ENCODE measurements at places on chromosomes 1 and 21.

GRCh38 chr1:109802136-109802900 lies 38.6 kb upstream of the EPS8L3 start:
- DNase-seq: peak; percentile 54
- H3K27me3 ChIP-seq: no peaks in the 10 kb centered on the region
- peaks cover 53% of the 10 kb centered on the region for H3K4me1 ChIP-seq
- H3K27ac ChIP-seq: peak overlapping the region; percentile 91

- H3K36me3 ChIP-seq: peaks cover 16% of the 10 kb centered on the region
- H3K4me1 ChIP-seq: peaks cover 12% of the 10 kb centered on the region
- DNase-seq: no peak
Measured at GRCh38 chr1:203751051-203751450, 13.9 kb upstream of the LAX1 start.

GRCh38 chr1:201084295-201084694 lies 27.9 kb downstream of the CACNA1S start:
- no peak for DNase-seq
- peaks cover 32% of the 10 kb centered on the region for H3K27me3 ChIP-seq
- H3K36me3 ChIP-seq: peaks cover 4% of the 10 kb centered on the region
- H3K4me3 ChIP-seq: no peak overlapping the region
- H3K4me1 ChIP-seq: no peaks in the 10 kb centered on the region

GRCh38 chr1:66489972-66490601 lies 43.9 kb upstream of the SGIP1 start:
- no peaks in the 10 kb centered on the region for H3K36me3 ChIP-seq
- no peaks in the 10 kb centered on the region for H3K4me1 ChIP-seq
- no peak overlapping the region for H3K27ac ChIP-seq
- no peak for DNase-seq
- H3K27me3 ChIP-seq: peaks cover 9% of the 10 kb centered on the region

DNA sequence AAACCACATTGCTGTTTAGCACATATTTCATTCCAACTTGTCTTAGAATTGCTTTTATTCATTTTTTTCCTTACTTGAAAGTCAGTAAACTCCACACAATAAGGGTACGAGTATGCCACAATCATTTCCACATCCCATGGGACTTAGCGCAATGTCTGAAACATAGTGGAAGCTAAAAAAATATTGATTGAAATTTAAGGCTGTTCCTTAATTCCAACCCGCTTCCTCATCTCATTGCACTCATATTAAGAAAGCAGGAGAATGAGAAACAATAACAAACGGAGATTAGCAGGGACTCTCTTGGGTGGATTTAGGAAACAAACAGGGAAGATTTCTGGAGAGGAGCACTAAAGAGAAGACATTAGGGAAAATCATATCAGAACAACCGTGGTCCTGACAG lies 39.3 kb upstream of the RGS4 start:
- H3K4me1 ChIP-seq: no peaks in the 10 kb centered on the region
- no peak overlapping the region for H3K27ac ChIP-seq
- no peak overlapping the region for H3K4me3 ChIP-seq
- H3K27me3 ChIP-seq: peaks cover 19% of the 10 kb centered on the region
- DNase-seq: no peak

GRCh38 chr1:153389973-153390879 lies 647 bp downstream of the S100A8 start:
- peaks cover 56% of the 10 kb centered on the region for H3K27me3 ChIP-seq
- H3K4me1 ChIP-seq: no peaks in the 10 kb centered on the region
- no peaks in the 10 kb centered on the region for H3K36me3 ChIP-seq

- peaks cover 21% of the 10 kb centered on the region for H3K27me3 ChIP-seq
- DNase-seq: no peak
Measured at GRCh38 chr1:205339717-205340116, 17.0 kb downstream of the KLHDC8A start.

DNA sequence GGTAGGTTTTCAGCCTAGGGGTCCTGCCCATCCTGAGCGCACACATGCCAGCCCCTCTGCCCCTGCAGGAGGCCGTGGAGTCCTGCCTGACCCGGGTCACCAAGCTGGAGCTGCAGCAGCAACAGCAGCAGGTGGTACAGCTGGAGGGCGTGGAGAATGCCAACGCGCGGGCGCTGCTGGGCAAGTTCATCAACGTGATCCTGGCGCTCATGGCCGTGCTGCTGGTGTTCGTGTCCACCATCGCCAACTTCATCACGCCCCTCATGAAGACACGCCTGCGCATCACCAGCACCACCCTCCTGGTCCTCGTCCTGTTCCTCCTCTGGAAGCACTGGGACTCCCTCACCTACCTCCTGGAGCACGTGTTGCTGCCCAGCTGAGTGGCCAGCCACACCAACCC lies 44.0 kb downstream of the TMCC2 start:
- DNase-seq: no peak
- H3K27ac ChIP-seq: no peak overlapping the region
- no peak overlapping the region for H3K4me3 ChIP-seq
- H3K36me3 ChIP-seq: peaks cover 5% of the 10 kb centered on the region
- no peaks in the 10 kb centered on the region for H3K27me3 ChIP-seq

- H3K4me1 ChIP-seq: peaks cover 18% of the 10 kb centered on the region
- no peaks in the 10 kb centered on the region for H3K36me3 ChIP-seq
- H3K27me3 ChIP-seq: no peaks in the 10 kb centered on the region
- no peak overlapping the region for H3K4me3 ChIP-seq
- peak overlapping the region; percentile 41 for H3K27ac ChIP-seq
Measured at GRCh38 chr1:160652924-160653619, 6.2 kb upstream of the SLAMF1 start.

GRCh38 chr1:38733761-38734160 lies 125.8 kb downstream of the RRAGC start:
- no peaks in the 10 kb centered on the region for H3K4me1 ChIP-seq
- no peak overlapping the region for H3K4me3 ChIP-seq
- peaks cover 69% of the 10 kb centered on the region for H3K27me3 ChIP-seq
- no peak for DNase-seq

DNA sequence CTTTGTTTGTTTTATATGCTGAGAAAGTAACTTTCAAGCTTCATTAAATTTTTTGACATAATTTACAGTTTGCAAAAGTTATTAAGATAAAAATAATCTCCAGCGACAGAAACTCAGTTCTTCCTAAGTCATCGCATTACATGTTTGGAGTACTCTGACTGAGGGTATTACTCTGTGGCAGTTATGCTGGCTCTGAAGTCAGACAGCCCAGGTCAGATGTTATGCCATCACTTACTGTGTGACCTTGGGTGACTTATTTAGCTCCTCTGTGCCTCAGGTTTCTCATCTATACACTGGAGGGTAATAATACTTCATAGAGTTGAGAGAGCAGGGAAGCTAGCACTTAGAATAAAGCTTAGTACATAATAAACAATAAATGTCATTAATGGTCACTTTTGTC lies 26.4 kb downstream of the PRKAA2 start:
- H3K36me3 ChIP-seq: no peaks in the 10 kb centered on the region
- no peak overlapping the region for H3K4me3 ChIP-seq
- DNase-seq: no peak
- no peaks in the 10 kb centered on the region for H3K27me3 ChIP-seq

- H3K27me3 ChIP-seq: peaks cover 31% of the 10 kb centered on the region
- no peaks in the 10 kb centered on the region for H3K36me3 ChIP-seq
- H3K27ac ChIP-seq: no peak overlapping the region
- H3K4me1 ChIP-seq: no peaks in the 10 kb centered on the region
- DNase-seq: no peak
Measured at GRCh38 chr1:181984006-181984405, 77.5 kb downstream of the ZNF648 start.

GRCh38 chr1:179952186-179952585 lies 2.4 kb upstream of the CEP350 start:
- no peaks in the 10 kb centered on the region for H3K27me3 ChIP-seq
- peak overlapping the region; percentile 1 for H3K27ac ChIP-seq
- DNase-seq: no peak
- H3K4me1 ChIP-seq: peaks cover 40% of the 10 kb centered on the region
- H3K4me3 ChIP-seq: no peak overlapping the region

GRCh38 chr1:156641761-156642264 lies at the start of gene BCAN:
BCAN (plus strand) TSS chr1:156642117; CDS start chr1:156646055, 3,938 bp downstream.
- peak within 1 kb of the TSS; percentile 77 for H3K4me3 ChIP-seq
- peaks cover 78% of the 10 kb centered on the region for H3K27me3 ChIP-seq
- no peak for DNase-seq
- no peak within 1 kb of the TSS for H3K27ac ChIP-seq
- H3K4me1 ChIP-seq: peaks cover 13% of the 10 kb centered on the region

- H3K4me1 ChIP-seq: peaks cover 66% of the 10 kb centered on the region
- no peak for DNase-seq
- H3K27ac ChIP-seq: peak overlapping the region; percentile 100
- no peaks in the 10 kb centered on the region for H3K27me3 ChIP-seq
- peaks cover 99% of the 10 kb centered on the region for H3K36me3 ChIP-seq
Measured at GRCh38 chr1:24901791-24902470, 28.1 kb downstream of the RUNX3 start.

GRCh38 chr1:13922466-13923110 lies 222.6 kb downstream of the PRDM2 start:
- H3K27me3 ChIP-seq: peaks cover 29% of the 10 kb centered on the region
- H3K4me1 ChIP-seq: no peaks in the 10 kb centered on the region
- no peak overlapping the region for H3K4me3 ChIP-seq
- no peak overlapping the region for H3K27ac ChIP-seq
- no peaks in the 10 kb centered on the region for H3K36me3 ChIP-seq
